ENCODE measurements at places on chromosomes 11 and 22. TPM values are rescaled to one million over a fixed set of nuclear protein-coding genes. Genes with fewer than 3 reads are reported as not detected.

GRCh38 chr22:32712644-32713355 lies 88.7 kb upstream of the TIMP3 start:
- no peak for DNase-seq

GRCh38 chr11:70721006-70721405 lies 322.7 kb downstream of the CTTN start:
- DNase-seq = no peak

DNA sequence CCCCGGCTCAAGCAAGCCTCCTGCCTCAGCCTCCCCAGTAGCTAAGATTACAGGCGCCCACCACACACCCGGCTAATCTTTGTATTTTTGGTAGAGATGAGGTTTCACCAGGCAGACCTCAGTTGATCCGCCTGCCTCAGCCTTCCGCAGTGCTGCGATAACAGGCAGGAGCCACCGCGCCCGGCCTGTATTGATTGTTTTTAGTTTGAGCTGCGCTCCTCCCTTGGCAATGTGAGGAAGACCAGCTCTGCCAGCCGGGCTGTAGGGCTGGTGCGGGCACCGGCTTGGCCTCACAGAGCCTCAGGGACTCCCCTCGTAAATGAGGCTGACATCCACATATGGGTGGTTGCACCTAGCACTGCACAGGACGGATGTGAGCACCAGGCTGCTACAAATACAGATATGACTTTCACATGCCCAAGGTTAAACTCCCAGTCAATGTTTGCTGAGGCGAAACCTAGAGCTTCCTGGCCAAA lies 7.5 kb upstream of the SLC2A11 start:
- DNase-seq = no peak

Gene SCGB1C1
- not detected for total RNA-seq

DNA sequence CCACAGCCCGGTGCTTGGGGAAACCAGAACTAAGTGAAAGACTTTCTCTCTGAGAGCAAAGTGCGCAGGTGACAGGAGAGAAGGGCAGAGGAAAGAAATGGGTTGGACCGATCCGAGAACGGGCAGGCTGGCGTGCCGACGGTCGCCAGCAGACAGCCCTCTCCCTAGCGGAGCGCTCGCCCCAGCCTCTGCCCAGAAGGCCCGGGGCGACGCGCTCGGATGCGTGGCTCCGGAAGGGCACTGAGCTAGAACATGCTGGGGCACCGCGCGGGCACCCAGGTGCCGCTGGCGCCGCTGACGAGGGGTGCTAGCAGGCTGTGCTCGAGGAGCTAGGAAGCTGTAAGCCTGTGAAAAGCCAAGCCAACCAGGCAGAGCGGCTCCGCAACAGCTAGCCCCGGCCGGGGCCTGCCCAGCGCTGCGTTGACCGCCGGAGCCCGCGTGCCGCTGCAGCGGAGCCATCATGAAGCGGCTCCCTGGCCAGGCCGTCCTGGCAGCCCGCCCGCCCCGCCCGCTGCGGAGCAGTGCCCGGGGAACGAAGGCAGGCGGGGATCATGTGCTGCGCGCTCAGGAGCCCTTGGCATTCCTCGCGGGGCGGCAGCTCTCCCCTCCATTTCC lies 22.1 kb upstream of the RRAS2 start:
- peak; percentile 53 for DNase-seq

GRCh38 chr22:43969021-43969878 lies 14.0 kb downstream of the SAMM50 start:
- DNase-seq = no peak

DNA sequence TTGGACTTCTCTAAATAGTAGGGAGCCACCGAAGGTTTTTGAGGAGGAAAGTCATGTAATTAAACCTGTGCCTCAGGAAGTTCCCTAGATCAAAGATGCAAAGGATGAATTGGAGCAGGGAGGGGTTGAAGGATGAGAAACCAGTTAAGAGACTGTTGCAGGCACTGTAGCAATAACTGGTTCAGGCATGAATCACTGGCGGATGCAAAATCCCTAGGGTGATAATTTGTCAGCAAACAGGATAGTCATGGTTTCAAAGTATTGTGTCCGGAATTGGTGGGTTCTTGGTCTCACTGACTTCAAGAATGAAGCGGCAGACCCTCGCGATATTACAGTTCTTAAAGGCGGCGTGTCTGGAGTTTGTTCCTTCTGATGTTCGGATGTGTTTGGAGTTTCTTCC lies 19.9 kb downstream of the TRIOBP start:
- DNase-seq = peak; percentile 60

DNA sequence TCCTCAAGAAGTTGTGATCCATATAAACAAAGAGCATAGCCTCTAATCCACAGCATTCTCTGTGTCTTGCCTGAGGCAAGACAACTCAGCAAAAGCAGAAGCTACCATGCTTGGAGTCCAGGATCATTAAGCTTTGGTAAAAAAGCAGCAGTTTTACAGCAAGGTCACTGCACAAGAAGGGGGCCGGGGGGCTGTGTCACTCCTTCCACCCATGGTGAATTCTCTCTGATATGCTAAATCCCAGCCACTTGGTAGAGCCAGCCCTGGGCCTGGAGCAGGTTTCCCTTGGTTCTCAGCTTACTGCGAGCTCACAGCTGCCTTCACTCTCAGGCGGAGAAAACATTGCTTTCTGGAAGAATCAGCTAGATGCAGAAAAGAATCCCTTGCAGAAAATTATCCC lies 144.7 kb downstream of the TENM4 start:
- DNase-seq = no peak

DNA sequence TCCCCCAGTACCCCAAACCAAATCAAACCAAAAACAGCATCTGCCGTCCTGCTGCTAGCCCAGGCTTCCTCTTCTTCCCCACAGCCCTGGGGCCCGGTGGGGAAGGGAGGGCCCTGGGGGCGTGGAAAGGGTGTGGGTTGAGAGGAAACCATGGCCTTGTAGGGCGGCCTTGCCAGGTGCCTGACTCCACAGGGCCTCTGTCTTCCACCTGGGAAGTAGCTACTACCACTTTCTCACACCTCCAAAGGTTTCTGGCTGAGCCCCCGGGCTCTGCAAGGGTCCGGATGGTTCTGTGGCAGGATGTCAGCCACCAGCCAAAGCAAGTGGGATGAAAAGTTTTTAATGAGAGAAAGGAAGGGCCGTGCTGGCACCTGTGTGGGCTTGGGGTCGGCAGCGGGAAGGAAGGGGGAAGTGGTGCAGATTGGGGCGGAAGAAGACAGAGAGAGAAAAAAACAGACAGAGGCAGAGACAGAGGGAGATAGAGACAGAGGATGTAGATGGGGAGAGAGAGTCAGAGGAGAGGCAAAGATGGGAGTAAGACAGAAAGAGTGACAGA lies 10.5 kb downstream of the TPST2 start:
- no peak for DNase-seq

Gene CNIH2
- 0.86 TPM for total RNA-seq

Gene LRRC4C
- not detected for total RNA-seq

GRCh38 chr11:76768088-76768908 lies 14.9 kb upstream of the TSKU start:
- DNase-seq = no peak

DNA sequence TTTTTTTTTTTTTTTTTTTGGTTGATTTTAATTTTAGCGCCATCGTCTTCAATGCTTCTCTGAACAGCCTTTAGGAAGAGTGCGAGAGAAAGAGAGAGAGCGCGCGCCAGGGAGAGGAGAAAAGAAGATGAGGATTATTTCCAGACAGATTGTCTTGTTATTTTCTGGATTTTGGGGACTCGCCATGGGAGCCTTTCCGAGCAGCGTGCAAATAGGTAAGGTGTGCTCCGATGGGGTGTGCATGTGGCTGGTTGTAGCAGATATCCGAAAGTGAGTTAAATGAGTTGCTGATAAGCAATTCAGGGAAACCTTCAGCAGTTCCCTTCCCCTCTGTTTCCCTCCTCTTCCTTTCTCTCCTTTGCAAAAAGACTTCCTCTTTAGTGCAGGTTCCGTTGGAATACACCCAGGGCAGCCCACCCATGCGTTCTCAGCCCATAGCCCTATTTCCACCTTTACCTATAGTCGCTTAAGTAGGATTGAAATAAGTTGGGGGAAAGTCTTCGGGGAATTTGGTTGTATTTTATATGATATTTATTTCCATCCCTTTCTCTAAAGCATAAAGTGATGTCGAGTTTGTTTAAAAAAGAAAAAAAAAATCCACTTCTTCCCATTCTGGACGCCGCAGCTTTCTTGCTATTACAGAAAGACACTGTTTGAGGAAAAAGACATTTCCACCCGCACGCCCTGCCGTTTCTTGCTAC lies 1.1 kb downstream of the GRIA4 start:
- DNase-seq = no peak

GRCh38 chr11:74847395-74847794 lies 98.7 kb downstream of the RNF169 start:
- DNase-seq = no peak

Gene CABP4
- total RNA-seq = 1.2 TPM

DNA sequence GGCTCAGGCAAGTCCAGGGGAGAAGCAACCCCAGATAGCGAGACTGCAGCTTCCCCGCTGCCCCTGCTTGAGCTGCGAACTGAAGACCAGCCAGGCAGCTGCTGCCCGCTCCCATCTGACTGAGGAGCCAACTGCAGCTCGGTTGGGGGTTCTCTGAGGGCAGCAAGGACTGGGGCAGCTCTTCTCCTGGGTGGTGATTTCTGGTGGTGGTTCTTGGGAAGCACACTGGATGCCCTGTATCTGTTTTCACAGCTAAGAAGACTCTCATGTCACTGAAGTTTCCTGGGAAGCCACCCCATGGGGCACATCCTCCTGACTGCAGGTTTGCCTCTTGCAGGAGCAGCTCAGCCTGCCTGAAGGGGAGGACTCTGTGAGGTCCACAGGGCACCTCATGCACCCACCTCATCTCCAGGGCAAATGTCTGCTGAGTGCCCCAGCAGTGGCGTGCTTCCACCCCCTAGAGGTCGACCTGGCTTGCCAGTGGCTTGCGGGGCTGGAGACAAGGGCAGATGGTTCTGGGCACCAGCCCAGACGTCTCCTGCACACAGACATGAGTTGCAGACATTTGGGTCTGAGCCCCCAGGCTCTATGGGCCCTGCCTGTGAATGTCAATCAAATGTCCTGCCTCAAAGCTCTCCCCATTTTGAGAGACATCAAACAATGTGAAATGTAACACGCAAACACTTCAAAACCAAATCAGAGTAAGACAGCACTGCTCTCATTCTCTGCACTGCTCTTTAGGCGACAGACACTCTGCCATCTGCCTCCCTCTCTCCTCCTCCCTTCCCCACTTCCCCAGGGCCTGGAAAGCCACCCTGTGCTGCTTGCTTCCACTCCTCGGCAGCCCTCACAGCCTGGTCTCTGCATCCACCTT lies 800.9 kb downstream of the BRD1 start:
- DNase-seq = no peak

- DNase-seq = peak; percentile 20
These were observed 319.3 kb downstream of the DCDC1 start for GRCh38 chr11:31050061-31050765.

DNA sequence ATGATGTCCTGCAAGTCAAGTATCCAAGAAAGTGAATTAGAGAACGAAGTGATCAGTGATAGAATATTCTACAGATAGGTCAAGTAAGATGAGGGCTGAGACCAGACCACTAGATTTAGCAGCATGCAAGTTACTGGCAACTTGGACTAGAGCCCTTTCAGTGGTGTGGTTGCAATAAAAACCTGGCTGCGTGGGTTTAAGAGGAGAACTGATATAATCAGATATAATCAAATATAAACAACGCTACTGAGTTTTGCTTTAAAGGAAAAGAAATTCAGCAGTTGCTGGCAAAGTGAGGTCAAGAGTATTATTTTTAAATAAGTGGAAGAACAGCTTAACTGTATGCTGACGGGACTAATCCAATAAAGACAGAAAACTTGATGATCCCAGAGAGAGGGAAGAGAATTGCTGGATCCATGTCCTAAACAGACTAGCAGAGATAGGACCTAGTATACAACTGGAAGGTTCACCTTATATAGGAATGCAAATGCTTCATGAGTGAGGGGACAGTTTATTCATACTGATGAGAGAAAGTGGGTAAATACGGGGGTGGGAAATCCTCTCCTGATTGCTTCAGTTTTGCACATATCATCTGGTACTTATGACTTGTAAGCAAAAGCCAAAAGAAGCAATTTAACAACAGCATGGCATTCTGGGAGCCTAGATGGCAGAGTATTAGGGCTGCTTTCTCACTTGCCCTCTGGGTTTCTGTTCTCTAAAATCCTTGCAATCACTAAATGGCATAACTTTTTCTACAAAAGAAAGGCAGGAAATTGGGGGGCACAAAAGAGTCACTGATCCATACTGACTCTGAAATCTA lies 146.2 kb downstream of the RBFOX2 start:
- DNase-seq = no peak

Gene E2F8
- total RNA-seq = 4.9 TPM

GRCh38 chr11:108865406-108865805 lies 200.5 kb downstream of the DDX10 start:
- no peak for DNase-seq

- DNase-seq = no peak
These were observed 79.4 kb downstream of the PRR5L start for GRCh38 chr11:36375353-36376008.

Gene CCDC73
- total RNA-seq = not detected

Gene MS4A6E
- not detected for total RNA-seq

DNA sequence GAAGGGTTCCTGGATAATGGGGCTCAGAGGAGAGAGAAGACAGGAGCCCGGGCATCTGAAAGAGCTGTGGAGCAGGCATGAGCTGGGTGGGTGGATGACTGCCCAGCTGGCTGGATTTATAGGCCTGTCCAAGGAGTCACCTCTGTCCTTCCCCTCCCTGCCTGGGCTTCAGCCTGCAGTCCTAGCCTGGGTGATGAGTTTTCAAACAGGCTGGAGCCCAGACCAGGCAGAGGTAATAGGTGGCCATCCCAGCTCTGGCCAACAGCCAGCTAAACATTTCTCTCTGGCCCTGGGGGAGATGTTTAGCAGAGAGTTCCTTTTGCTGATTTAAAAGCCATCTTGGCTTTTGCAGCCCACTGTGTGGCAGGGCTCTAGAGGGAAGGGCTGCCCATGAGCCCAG lies 5.4 kb downstream of the C11orf96 start:
- DNase-seq = no peak

DNA sequence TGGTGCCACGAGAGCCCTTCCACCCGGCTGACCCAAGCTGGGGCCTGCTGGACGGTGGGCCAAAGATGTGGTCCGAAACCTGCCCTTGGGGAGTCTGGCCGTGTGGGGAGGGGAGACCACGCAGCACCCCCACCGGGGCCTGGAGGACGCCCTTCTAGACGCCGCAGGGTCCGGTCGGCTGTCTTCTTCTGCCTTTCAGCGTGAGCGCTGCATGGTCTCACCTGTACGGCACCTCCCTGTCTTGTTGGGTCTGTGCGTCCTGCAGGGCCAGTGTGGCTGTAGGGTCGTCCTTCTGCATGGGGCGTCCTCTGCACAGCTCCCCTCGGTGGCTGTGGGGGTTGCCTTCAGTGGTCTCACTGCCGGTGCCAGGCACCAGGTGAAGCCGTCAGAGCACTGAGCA lies 2.8 kb downstream of the BRSK2 start:
- DNase-seq = no peak
